NCI-H1048 (cell line): ENCODE measurements at places on chromosomes 13 and 19.
A peak's percentile ranks its signal among the peaks of the same experiment; 100 is the strongest.

DNA sequence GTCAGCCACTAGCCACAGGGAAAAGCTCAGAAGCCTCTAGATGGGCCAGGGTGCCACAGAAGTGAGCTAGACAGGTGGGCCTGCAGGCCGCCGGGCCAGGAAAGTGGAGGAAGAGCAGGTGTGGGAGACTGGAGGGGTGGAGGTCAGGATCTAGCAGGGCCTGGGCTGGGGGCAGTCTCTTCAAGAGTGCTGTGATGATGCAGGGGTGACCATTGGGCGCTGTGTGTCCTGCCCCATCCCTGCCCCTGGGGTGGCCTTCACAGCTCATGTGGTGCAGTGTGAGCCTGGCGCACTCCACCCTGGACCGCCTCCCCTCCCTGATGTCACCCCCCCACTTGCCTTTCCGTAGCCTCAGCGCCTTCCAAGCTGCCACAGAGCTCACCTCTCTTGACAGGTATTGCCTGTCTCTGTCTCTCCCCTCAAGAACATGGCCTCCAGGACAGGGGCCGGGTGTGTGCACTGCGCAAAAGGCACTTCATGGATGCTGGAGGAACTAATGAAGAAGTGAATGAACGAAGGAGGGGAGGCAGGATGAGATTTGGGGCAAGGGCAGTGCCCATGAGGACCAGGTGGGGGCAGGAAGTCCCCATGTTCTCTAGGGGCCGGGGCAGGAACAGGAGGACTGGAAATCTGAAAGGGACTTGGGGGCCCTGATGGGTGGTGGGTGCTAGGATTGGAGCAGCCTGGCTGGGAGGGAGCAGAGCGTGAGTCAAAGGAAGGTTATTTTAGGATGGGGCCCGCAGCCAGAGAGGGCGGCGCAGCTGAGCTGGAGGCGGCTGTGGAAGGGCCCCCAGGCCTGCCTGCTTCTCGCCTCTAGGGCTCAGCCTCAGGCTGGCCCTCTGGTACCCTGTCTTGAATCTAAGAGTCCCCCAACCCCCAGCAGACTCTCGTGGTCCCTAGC lies 6.6 kb downstream of the SSBP4 start:
- no peak for DNase-seq

GRCh38 chr13:98999639-98999952 lies 21.7 kb upstream of the DOCK9 start:
- no peak for DNase-seq

GRCh38 chr19:814152-815078 lies 7.3 kb downstream of the PLPPR3 start:
- no peak for DNase-seq

DNA sequence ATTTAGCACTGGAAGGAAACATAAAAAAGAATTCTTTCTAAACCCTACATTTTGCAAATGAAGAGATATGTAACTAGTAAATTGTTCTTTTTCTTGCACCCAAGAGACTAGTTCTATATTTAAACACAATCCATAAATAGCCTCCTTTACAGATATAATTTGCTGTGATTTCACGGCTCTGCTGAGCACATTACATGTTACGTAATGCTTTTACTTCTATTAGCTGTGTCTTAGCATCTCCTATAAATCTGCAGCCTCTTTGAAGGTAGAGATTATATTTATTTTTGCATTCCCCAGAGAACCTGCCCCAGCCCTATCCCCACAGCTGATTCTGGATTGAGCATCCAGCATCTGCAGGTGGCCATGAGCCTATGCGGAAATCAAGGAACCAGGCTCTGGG lies 32.2 kb downstream of the LACC1 start:
- DNase-seq, result no peak

DNA sequence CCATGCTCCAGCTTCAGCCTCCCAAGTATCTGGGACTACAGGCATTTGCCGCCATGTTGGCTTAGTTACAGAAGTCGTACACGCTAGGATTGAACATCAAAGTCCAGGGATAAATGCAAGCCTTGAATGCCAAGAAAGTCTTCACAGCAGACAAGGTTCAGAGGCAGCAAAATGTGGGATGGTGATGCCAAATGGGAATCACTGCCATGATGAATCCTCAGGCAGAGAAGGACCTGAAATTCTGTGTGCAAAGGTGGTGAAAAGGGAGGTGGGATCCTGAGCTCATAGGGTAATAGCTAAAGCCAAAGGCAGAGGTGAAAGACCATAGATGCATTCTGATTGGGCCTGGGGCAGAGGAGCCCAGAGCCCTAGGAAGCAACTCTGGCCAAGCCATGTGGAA lies 79.3 kb upstream of the STK24 start:
- DNase-seq, result no peak

DNA sequence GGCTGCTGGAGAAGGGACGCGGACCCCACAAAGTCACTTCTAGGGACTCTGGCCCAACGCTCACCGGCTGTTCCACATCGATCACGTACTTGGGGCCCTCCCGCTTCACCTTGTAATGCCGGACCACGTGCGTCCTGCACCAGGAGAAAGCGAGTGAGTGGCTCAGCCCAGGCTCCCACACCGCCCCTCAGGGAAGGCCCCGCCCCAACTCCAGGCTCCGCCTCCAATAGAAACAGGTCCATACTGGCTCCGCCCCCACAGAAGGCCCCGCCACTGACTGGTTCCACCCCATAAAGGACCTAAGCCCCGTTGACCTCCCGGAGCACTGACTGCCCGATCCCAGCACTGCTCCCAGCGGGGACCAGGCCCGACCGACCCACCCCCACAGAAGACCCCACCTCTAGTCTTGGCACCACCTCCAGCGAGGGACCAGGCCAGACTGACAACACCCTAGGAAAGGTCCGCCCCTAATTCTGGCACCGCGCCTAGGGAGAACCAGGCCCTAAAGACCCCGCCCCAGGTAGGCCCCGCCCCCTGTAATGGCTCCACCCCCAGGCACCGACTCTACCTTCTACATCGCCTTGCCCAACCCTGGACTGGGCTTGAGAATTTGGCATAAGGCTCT lies 11.3 kb downstream of the STAP2 start:
- DNase-seq, result peak; percentile 57

GRCh38 chr19:37905946-37906868 lies at the start of gene WDR87:
TSS of gene WDR87 (minus strand) at chr19:37906594. CDS start at chr19:37898239, 8,355 bp downstream.
- DNase-seq, result no peak

DNA sequence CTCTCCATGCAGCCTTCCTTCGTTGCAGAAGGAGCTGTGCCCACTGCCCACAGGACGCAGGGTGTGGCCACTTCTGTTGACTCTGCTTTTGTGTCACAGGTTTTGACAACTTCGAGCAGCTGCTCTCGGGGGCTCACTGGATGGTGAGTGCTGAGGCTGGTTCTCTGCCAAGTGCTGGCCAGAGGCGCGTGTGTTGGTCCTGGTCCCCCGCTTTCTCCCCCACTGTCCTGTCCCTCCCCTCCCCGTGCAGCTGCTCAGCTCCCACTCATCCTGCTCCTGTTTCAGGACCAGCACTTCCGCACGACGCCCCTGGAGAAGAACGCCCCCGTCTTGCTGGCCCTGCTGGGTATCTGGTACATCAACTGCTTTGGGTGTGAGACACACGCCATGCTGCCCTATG lies 10.6 kb upstream of the PDCD2L start:
- DNase-seq, result no peak
